HFF-Myc (cell line): ENCODE measurements at places on chromosomes 3 and 15.

GRCh38 chr15:74799255-74799855 lies 13.3 kb upstream of the LMAN1L start:
- DNase-seq: no peak

DNA sequence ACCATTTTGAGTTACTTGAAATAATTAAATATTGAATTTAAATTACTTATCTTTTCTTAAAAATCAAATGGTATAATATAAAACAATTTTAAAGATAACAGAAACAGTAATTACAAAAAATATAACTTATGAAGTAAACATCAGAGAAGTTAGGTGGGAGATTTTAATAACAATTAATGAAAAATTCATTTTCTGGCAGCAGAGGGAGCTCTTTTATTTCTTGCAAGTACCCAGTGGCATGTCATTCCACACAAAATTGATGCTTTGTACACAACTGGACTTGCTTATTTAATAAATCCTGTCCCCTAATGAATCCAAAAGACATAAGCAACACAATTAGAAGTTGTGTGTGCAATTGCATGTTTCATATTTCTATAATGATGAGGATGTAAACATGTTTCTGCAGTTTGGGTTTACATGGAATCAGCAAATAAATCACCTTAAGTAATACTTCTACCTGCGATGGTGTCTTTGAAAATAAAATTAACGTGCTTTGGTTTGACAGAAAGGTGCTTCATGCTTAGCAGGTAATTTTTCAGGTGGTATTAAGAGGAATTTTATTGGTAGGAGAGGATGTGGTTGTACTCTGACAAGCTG lies 861.3 kb downstream of the ZPLD1 start:
- DNase-seq: no peak

DNA sequence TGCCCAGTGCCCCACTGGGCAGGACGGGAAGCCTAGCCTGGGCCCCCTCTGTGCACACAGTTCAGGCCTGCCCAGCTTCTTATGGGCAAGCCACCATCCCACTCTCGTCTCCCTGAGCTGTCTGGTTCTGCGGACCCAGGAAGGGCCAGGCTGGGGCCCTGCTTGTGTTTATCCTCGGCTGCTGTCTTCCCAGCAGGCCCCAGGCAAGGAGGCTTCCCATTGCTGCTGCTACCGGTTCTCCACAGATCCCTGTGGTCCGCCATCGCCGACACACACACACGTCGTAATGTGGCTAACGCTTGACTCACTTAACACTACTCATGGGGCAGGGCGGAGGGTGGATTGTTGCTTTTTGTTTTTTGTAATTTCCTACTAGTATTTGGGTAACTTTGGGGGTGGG lies 52.4 kb upstream of the SLC6A1 start:
- DNase-seq: no peak

GRCh38 chr3:46593274-46593862 lies 19.0 kb upstream of the FAM240A start:
- no peak for DNase-seq

DNA sequence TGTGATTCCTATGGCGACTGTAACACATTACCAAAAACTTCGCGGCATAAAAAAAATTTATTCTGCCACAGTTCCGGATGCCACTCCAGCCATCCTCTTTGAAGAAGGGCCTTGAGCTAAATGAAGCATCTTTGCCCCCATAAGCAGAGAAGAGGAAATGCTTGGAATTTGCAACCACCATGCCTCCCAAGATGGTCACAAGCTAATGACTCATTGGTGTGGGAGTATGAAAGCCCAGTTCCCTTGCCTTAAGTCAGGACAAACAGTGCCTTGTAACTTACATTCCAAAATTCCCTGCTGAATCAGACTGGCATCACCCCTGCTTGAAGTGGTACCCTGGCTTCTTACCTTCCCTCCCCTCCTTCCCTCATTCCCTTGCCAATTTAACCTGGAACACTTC lies 1077.4 kb downstream of the EPHA3 start:
- no peak for DNase-seq

GRCh38 chr3:189143321-189143720 lies 28.4 kb upstream of the TPRG1 start:
- DNase-seq: no peak

DNA sequence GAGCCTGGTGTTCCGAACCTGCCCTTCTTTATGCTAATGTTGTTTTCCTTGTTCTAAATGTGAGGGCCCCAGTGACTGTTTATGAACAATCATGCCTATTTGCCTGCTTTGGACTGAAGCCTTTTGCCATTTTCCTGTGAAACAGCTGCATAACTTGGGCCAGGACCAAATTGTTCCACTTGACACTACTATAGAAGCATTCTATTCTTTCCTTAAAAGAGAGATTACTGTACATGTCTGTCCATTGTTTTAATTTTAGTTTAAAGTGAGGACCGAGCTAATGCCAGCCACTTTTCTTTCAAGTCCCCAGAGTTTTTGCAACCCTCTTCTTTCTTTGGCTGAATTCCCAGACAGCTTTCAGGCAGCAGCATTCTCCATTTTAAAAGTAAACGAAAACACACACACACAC lies 980.3 kb downstream of the CADM2 start:
- no peak for DNase-seq

GRCh38 chr3:30657914-30658313 lies 51.5 kb downstream of the TGFBR2 start:
- no peak for DNase-seq

DNA sequence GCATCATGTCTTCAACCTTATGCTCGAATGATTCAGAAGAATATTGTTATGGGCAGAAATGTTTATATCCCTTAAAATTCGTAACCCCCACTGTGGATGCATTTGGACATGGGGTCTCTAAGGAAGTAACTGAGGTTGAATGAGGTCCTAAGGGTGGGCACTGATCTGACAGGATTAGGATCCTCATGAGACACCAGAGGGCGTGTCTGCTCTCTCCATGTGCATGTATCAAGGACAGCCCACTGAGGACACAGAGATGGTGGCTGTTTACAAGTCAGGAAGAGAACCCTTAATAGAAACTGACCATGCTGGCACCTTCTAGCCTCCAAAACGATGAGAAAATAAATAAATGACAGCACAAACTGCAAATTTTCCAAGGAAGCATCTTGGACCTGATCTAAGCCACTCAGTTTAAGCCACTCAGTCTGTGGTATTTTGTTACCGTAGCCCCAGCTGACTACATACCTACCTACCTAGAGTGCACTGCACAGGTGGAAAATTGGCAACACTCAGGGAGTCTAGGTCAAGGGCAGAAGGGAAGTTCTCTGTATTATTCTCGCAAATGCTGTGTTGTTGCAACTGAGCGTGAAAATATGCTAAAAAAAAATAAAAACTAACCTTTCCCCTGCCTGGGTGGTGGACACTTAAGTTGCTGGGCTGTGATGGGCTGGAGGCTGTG lies 126.6 kb downstream of the TJP1 start:
- DNase-seq: no peak

- no peak for DNase-seq
These were observed 55.3 kb upstream of the P2RY1 start for GRCh38 chr3:152779653-152780052.

GRCh38 chr15:100715571-100716455 lies 113.4 kb downstream of the ASB7 start:
- DNase-seq: no peak

DNA sequence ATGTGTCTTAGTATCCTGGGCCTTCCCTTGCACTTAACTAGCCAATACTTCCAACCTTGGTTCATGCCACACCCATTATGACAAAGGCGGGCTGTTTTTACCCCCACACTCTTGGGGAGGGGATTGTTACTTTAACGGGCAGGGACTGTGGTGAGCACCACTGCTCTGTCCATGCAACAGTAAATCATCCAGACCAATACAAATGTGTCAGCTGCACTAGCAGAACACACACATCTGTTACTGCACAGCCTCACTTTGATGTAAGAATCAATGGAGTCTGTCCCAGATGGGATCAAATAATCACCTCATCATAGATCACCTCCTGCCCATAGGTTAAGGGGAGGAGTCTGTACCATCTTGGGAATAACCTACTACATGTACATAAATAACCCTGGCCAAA lies 58.1 kb downstream of the NPAP1 start:
- no peak for DNase-seq

DNA sequence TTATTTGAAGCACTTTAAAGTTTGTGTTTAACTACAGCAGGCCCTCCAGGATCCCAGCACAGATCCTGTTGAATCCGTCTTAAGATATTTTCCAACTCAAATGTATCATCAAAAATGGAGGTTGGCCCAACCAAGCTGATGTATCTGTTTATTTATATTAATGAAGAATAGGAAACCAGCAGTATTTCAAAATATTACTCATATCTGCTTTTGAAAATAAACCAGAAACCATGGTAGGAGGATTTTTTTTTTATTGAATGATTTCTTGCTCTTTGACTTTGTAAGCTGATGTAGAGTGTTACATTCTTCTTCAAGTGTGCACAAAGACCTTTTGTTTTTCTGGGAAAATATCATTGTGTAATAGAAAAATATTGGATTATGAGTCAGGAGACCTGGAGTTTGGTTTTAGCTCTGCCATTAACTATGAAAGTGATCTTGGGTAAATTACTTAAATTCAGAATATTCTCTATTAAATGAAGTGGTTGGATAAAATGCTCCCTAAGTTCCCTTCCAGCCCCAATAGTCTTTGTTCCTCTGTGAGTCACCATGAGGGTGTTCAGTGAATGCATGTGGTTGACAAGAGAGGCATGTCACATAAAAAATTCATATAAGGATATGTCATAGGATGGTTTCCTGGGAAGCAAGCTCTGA lies 221.3 kb upstream of the GAP43 start:
- no peak for DNase-seq

GRCh38 chr15:24633082-24633481 lies 42.5 kb upstream of the NPAP1 start:
- DNase-seq: no peak

DNA sequence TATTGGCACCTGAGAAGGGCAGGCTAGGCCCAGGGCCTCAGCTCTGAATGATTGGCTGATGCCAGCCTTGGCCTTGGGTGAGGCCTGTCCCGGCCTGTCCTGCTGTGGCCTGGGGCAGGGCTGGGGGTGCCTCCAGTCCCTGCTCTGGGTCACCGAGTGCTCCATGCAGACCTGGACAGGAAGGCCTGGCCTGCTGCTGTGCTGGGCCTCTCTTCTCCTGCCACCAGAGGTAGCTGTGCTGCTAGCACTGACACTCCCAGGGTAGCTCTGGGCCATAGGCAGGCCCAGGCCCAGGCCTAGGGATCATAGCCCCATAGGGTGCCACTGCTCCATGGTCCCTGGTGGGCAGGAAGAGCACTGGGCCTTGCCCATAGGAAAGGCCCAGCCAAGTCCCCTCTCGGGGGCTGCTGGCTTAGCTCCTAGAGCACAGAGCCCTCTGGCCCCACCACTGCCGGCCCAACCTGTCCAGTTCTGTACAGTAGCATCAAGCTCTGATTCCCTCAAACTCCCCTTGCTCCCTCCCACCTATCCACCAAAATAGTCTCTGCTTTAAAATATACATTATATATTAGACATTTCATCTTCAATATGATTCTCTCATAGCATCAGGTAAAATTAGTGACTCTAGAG lies 18.2 kb downstream of the ABTB1 start:
- DNase-seq: no peak

- no peak for DNase-seq
These were observed 76.7 kb downstream of the FLNB start for GRCh38 chr3:58084788-58085543.

DNA sequence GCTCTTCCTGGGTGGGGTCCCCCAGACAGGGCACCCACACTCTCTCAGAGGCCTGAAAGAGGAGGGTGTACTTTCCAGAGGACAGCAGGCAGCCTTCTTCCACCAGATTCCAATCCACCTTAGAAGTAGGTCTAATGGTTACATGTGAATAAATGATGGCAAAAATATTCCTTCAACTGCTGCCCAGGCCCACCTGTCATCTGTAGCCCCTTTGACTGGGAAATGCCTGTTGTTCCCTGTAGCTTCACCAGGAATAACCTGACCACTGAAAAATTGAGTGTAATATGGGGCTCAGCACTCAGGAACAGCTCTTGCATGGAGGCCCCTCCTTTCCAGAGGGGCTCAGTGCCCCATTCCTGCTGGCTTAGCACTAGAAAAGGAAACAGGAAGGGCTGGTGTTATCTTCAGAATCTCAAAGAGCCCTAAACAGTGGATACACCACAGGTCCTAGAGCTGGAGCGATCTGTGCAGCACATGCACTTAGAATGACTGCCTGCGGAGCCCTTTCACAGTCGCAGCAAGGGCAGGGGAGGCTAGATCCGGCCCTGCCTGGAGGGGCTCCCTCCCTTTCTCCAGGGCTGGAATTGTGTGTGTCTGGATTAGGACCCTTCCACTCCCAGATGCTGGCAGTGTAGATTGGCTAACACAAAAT lies 32.1 kb downstream of the SLC22A14 start:
- no peak for DNase-seq

DNA sequence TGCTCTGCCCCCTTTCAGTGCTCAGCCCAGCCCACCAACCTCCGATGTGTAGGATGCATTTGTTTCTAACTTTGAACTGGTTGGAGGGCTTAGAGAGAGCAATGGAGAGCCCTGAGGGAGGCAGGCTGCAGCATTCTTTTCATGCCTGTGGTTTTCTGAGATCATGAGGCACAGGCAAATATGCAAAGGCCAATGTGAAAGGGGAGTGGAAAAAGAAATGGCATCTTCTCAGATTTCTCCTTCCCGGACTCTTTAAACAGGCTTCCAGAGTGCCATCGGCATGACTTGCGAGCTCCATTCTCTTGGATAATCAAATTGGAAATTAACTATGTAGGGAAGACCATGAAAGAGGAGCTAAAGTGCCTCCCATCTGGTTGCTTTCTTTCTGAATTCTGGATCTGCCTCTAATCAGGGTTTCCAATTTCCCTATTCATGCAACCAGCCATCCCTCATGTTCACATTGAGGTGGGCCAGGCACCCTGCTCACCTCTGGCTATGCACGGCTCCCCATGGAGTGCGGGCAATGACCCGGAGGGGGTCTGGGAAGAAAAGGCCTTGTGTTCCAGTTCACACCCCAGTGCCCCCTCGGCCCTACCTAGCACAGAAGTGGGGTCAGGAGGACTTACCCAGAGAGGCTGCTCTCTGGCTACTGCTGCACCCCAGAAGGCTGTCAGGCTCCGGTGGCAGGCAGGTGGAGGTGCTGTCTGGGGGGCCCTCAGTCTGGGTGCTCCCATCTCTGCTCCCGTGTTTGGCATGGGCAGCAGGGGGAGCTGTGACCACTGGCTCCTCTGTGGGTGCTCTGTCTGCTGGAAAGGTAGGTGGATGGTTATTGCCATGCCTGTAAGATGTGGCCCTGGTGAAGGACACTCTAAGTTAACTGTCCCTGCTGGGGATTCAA lies 16.1 kb downstream of the AMOTL2 start:
- DNase-seq: peak; percentile 98
